MCF 10A (cell line): ENCODE measurements at places on chromosomes 3 and 15. TPM values are rescaled to one million over a fixed set of nuclear protein-coding genes. Genes with fewer than 3 reads are reported as not detected.

ROBO2 gene
- not detected in 2 replicates for total RNA-seq

ARF4 gene
- total RNA-seq, result 275 and 396 TPM in 2 replicates

DCLK3 gene
- total RNA-seq, result not detected in 2 replicates

CAPN3 gene
- 4.7 and 7.5 TPM in 2 replicates for total RNA-seq

GNAT1 gene
- total RNA-seq, result 0.49 TPM in 1 of 2 replicates, not detected in the other

DAZL gene
- total RNA-seq, result not detected in 2 replicates

SERPINI1 gene
- total RNA-seq, result 2.5 and 2.6 TPM in 2 replicates

ALS2CL gene
- 93.6 and 95.5 TPM in 2 replicates for total RNA-seq

GOLGA6B gene
- not detected in 2 replicates for total RNA-seq

LRRC3B gene
- total RNA-seq, result not detected in 2 replicates

C3orf85 gene
- total RNA-seq, result not detected in 2 replicates

GPR149 gene
- not detected in 2 replicates for total RNA-seq

LMAN1L gene
- total RNA-seq, result 0.23 TPM in 1 of 2 replicates, not detected in the other

OR5K2 gene
- not detected in 2 replicates for total RNA-seq
